Activated CD4-positive, CD25-positive, alpha-beta regulatory T cell (primary cell): ENCODE measurements at places on chromosomes 11 and 22.

- DNase-seq, result no peak
Measured at GRCh38 chr11:73759610-73760134, 1.2 kb downstream of the RAB6A start.

DNA sequence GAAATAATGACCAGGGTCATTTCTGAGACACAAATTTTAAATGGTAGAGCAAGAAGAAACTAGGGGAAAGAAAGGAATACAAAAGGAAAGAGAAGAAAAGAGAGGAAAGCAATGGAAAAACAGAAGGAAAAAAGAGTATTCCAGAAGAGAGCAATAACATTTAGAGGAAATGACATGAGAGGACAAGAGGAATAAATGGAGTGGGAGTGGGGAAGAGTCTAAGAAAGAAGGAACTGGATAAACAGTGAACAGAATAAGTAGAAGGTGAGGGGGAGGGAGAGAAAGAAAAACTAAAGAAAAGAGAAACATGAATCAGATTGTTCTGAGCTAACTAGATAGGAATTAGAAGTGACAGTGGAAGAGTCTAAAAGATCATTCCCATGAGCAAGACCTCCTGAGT, 28.4 kb downstream of the PRDM10 start:
- DNase-seq, result no peak

DNA sequence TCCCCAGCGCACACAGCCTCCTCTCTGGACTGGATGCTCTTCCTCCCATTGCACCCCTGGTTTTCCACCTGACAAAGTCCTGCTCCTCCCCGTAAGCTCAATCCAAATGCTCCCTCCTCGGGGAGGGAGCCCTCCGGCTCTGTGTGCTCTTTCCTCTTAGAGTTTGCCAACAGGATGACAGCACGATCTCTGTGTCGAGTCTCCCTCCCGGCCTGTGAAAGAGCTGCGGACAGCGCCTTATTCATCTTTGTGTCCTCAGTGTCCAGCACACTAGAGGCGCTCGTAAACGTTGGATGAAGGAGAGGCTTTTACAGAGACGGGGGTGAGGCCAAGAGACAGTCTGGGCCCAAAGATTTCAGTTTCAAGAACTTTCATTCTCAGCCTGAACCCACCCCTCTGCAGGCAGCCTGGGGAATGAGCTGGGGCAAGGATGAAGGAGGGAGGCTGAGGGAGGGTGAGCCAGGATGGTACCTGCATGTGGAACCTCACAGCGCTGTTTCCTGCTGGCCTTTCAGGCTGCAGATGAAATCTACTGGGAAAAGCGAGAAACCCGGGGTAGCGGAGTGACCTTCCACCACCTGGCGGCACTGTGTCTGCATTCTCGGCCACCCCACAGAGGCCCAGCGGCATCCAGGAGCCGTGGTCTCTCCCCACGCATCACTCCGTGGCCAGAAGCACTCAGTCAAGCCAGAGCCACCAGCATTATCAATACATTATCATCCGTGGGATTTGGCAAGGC, 8.5 kb upstream of the TMPRSS4 start:
- DNase-seq, result no peak

- no peak for DNase-seq
Measured at GRCh38 chr22:20618488-20618887, 111.1 kb downstream of the MED15 start.

DNA sequence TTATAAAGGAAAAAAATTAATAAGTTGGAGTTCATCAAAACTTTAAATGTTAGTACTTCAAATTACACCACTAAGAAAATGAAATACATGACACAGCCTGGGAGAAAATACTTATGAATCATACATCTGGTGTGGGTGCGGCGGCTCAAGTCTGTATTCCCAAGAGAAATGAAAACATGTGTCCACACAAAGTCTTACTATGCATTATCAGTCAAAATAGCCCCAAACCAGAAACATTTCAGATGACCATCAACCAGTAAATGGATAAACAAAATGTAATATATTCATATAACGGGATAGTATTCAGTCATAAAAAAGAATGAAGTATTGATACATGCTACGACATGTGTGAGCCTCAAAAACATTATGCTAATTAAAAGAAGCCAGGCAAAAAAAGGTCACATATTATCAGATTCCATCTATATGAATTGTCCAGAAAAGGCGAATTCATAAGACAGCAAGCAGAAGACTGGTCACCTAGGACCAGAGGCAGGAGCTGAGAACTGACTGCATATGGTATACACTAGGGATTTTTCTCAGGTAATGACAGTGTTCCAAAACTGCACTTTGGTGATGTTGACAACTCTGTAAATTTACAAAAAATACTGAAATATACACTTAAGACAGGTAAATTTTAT, 5.3 kb upstream of the AKIP1 start:
- no peak for DNase-seq

GRCh38 chr11:123694551-123694950, 40.1 kb upstream of the SCN3B start:
- no peak for DNase-seq

DNA sequence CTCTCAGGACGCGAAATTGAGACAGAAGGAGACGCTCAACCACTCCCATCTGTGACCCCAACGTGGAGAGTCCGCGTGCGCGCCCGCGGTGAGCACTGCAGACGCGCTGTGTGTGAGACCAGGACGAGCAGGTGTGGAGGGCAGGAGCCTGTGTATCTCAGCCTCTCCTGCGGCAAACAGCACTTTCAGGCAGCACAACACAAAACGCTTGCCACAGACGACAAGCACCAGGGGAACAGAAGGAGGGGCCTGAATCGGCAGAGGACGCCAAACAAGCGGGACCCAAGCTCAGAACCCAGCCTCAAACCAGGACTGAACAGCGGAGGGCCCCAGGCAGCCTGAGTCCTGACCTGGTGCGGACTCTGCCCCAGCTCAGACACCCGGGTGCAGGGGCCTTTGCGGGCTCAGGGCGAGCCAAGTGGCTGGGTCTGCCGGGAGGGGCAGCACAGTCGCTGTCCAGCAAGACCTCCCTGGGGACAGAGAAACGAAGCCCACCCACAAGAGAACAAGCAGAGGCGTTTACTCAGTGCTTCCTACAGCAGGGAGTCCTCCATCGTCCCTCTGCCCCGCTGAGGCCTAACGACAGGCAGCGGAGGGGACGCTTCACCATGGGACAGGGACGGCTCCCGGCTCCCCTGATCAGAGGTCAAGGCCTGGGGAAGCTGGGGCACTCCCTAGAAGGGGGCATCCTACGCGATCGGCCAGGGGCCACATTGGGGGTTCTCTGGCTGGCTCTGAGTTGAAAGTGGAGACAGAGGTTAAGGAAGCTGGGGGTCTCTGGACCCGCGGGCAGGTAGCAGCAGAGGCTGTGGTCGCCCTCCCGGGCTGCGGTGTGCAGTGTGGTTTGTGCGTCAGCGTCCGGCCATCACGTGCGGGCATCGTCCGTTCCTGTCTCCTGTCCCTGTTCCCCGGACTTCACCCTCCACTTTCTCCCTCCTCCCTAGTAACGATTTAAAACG, 560.8 kb downstream of the BRD1 start:
- DNase-seq, result no peak

GRCh38 chr22:30016596-30016995, 63.7 kb upstream of the HORMAD2 start:
- DNase-seq, result no peak

DNA sequence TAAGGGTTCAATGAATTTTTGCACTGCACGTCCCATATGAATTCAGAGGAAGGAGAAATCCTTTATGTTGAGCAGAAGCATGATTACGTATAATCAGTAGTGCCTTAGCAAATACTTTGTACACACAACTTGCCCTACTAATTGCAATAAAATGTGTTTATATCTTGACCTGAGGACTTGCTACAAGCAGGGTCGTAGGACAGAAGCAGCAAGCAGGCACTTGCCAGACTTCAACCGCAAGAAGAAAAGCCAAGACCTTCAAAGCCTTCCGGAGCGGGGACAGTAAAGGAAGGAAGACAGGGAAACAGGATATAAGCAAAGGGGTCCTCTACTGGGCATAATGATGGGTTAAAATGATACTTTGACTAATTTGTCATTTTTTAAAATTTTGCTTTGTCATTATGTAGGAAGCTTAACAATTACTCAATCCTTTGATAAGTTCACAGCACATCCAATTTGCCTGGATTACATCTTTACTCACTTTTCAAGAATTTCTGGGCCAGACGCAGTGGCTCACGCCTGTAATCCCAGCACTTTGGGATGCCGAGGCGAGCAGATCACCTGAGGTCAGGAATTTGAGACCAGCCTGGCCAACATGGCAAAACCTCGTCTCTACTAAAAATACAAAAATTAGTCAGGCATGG, 23.2 kb upstream of the UBASH3B start:
- DNase-seq, result no peak

- DNase-seq, result no peak
Measured at GRCh38 chr11:66008468-66009101, 3.2 kb upstream of the CST6 start.

DNA sequence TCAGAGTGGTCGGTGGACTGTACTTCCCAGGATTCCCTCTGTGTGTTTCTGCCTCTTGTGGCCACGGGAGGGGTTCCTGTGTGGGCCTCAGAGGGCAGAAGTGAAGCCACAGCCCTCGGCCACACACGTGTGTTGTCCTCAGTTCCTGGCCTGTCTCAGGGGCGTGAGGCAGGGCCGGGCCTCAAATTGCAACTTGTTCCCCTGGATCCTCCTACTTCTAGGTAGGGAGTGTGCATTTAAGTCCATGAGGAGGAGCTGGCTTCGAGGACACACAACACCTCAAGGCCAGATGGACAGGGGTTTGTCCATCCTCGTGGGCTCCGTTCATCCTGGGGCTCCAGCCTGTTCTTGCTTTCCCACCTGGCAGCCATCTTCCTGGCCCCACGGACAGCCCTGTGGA, 573.0 kb downstream of the TBC1D22A start:
- DNase-seq, result no peak

GRCh38 chr11:120068114-120068573, 69.8 kb downstream of the TRIM29 start:
- DNase-seq, result no peak

- DNase-seq, result no peak
Measured at GRCh38 chr22:41308054-41308453, 6.7 kb downstream of the ZC3H7B start.

- no peak for DNase-seq
Measured at GRCh38 chr22:23183061-23183698, 2.9 kb downstream of the BCR start.

- no peak for DNase-seq
Measured at GRCh38 chr22:29043906-29044575, 17.6 kb downstream of the C22orf31 start.

DNA sequence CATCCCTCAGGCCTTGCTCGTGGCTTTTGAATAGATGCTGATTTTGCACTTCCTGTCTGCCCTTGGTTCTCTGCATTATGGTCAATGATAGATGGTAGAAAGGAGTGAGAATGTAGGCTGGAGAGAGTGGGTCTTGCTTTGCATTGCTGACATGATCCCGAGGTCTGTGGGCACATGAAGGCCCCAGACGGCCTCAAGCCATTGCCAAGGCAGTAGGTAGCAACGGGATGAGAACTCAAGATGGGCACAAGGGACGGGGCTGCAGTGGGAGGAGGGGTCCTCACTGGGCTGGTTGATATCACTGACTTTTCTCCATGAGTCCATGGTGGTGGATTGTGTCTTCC, 54.0 kb downstream of the GAB4 start:
- no peak for DNase-seq

DNA sequence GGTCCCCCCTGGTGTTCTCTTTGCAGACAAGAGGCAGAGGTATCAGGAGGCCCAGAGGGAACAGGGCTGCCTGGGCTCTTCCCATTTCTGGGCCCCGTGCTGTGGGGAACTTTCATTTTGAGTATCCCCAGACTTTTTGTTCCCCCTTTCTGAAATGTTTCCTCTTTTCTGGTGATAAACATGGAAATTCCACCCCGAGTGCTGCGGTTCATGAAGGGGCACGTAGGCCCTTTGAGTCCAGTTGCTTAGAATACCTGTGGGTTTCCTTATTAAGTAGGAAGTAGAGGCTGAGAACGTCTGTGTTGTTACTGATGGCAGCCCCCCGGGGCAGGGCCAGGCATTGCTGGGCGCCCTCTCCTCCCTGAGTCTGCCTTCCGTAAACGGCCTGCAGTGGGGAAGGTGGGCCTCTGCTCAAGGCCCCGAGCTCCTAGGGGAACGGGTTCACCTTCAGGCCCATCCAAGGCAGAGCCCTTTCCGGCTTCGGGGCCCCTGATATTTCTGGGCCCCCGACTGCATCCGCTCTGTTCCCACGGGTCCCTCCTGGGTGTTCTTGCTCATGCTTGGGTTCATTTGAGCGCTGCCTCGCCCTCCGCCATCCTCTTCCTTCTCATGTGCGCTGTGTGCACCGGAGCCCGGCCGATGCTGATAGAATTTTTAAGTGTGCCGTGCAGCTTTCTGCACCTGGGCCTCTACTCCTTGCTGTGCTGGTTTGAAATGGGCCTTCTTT, 12.0 kb downstream of the TBC1D22A start:
- DNase-seq, result no peak

- DNase-seq, result no peak
Measured at GRCh38 chr11:114326776-114327175, 30.6 kb downstream of the NNMT start.

- DNase-seq, result no peak
Measured at GRCh38 chr11:81104051-81104450, 1629.6 kb downstream of the FAM181B start.

DNA sequence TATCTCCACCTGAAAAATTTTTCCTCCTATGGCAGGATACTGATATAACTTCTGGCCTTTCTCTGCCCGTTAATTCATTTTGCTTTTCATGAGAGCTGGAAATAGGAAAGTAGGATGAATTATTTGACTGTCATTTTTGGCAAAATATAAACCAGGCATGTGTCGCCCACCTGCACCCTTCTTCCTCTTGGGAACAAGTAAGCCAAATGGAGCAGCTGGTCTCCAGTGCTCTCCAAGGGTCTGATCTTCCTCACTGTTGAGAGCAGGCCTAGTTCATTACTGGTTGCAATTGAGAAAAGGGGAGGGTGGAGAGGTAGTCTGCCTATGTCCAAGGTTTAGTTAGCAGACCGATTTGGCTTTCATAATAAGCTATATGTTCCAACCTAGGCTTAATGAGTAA, 582.2 kb downstream of the DLG2 start:
- DNase-seq, result no peak

GRCh38 chr11:85089654-85090053, 537.5 kb downstream of the DLG2 start:
- no peak for DNase-seq

DNA sequence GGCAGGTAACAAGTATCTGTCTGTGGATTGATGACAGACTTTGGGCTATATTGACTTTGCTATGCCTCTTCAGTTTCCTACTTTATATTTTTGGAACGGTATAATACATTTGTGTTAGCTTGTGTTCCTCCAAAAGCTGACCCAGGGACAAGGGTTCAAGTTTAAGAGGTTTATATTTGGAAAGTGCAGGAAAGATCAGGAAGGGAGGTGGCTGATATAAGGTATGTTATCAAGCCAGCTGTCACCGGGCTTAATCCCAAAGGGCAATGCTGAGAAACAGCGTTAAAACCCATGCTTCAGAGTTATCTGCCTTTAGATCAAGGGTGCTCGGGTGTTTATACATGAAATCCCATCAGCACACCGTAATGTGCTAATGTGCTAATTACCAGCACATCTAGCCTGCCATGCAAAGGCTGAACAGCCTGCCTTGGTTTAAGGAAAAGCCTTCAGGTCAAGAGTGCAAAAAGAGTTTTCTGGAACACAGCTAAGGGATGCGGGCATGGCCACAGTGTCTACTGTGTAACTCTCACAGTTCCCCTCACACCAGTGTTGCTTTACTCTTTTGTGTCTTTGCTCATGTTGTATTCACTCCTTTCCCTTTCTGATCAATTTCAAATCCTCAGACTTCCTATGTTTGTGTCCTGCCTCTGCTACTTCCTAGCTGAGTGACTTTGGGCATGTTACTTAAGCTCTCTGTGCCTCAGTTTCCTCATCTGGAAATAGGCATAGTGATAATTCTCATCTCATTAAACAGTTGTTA, 77.5 kb downstream of the BDNF start:
- DNase-seq, result no peak
